ENCODE measurements at places on chromosomes 3 and 15.

DNA sequence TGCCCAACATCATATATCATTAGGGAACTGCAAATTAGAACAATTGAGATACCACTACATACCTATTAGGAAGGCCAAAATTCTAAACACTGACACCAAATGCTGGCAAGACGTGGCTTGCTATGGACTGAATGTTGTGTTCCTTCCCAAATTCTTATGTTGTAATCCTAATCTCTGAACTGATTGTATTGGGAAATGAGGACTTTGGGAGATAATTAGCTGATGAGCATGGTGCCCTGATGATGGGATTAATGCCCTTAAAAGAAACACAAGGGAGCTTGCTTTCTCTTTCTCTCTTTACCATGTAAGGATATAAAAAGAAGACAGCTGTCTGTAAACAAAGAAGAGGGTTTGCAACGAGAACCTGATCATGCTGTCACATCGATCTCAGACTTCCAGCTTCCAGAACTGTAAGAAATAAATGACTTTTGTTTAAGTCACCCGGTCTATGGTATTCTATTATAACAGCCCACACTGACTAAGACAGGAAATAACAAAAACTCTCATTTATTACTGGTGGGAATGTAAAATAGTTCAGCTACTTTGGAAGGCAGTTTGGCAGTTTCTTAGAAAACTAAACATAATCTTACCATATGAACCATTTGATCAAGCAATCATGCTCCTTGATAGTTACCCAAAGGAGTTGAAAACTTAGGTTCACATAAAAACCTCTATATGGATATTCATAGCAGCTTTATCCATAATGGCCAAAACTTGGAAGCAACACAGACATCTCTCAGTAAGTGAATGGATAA, 458.3 kb upstream of the CBLB start:
- peak; percentile 51 for DNase-seq

- DNase-seq, result no peak
These were observed 37.4 kb downstream of the ADCY5 start for GRCh38 chr3:123411340-123412040.

- no peak for DNase-seq
These were observed 208.1 kb downstream of the OPA1 start for GRCh38 chr3:193801097-193801496.

DNA sequence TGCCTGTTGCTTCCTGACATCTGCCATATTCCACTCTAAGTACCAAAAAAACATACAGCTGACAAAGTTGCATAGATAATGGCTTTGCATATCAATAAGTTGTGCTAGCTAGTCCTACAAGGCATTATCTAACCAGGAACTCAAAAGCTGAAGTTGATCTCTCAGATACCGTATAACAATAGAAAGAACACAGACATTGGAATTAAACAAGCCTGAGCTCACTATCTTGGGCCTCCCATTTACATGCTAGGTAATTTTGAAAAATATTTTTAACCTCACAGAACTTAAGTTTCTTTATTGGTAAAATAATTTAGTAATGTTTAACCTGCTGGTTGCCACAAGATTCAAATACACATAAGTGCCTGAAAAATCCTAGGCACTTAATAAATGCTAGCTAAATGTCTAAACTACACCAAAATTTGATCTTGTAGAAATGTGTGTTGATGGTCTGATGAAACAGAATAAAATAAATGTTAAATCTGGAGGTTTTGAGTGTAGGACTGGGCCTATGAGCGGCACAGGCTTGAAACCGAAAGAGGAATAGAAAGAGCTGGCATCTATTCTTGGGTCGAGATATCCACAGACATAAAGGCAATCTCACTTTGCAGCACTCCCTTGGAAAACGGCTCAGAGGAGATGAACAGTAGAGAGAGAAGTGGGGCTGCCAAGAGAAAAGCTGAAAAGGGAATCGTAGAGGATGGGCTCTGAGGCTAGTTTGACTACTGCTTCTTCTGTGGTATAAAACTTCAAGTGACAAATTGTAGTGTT, 29.9 kb upstream of the TTC14 start:
- no peak for DNase-seq

GRCh38 chr3:105959851-105960250, 91.0 kb upstream of the CBLB start:
- DNase-seq, result no peak

- DNase-seq, result no peak
These were observed 34.6 kb upstream of the CACNA2D3 start for GRCh38 chr3:54087581-54088410.

DNA sequence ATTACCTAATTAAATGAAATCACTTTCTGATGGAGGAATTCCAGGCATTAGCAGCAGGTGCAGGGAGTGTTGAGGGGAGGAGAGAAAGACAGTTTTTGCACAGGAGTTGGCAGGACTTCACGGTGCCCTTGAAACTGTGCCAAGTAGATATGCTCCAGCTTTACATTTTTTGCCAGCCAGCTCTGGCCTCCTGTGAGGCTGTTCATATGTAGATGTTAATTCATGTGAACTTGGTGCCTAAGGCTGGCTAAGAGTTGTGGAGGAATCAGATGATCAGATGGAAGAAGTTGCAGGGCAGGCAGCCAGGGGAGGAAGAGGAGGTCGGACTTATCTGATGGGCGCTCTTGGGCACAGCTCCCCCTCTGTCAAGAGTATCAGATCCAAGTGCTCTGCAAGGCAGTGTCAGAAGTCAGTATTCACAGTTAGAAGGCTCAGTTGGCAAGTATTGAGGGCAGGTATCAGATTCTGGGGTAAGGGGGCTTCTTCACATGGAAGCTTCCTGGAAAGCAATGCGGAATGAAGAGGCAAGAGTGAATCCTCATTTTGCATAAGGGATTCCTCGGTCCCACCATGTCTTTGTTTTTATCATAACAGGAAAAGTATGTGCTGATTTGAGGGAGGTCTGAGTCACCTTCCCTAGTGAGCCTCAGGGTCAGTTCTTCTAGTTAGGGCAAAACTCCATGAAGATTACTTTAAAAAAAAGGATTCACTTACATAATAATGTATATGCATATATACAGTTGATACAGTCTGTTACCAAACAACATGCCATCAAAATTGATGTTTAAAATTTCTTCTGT, 172.6 kb upstream of the UMPS start:
- DNase-seq, result peak; percentile 17

DNA sequence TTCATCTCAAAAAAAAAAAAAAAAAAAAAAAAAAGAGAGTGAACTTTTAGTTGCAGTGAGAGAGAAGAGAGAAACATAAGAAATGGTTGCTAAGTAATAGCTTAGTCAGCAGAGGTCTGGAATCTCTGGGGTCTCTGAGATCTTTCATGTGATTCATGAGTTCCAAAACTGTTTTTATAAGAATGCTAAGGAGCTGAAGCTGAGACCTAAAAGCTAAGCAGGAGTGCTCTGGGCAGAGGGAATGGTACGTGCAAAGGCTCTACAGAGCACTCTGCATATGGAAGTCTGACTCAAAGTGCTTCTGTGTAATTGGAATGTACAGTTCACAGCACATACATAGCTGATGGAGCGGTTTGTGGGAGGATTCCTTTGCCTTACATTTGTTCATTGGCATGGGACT, 66.3 kb upstream of the LRIG1 start:
- DNase-seq, result no peak

- DNase-seq, result peak; percentile 45
These were observed 52.8 kb downstream of the FAM43A start for GRCh38 chr3:194738254-194739093.

DNA sequence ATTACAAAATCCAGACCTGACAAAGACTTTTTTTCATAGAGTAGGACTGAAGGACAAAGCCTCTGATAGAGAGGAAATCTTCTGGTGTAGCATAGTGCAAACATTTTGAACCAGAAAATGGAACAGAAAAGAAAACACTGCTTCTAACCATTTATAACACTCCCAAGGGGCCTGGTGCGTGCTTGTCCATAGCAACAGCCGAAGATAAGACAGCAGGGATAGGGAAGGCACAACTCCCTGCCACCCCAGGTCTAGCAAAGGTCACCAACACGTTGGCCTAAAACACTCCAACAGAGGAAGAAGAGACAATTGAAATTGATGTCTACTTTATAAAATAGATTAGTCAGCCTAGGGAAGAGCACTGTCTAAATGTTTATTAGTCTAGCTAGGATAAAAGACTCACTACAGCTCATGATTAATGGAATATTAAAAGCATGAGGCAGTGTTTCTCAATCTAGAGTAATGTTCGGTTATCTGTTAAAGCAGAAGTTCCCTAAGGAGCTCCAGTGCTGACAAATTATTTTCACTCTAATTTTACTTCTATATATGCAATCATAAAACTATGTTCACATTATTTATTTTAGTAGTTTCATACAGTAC, 145.2 kb downstream of the P3H2 start:
- DNase-seq, result no peak

DNA sequence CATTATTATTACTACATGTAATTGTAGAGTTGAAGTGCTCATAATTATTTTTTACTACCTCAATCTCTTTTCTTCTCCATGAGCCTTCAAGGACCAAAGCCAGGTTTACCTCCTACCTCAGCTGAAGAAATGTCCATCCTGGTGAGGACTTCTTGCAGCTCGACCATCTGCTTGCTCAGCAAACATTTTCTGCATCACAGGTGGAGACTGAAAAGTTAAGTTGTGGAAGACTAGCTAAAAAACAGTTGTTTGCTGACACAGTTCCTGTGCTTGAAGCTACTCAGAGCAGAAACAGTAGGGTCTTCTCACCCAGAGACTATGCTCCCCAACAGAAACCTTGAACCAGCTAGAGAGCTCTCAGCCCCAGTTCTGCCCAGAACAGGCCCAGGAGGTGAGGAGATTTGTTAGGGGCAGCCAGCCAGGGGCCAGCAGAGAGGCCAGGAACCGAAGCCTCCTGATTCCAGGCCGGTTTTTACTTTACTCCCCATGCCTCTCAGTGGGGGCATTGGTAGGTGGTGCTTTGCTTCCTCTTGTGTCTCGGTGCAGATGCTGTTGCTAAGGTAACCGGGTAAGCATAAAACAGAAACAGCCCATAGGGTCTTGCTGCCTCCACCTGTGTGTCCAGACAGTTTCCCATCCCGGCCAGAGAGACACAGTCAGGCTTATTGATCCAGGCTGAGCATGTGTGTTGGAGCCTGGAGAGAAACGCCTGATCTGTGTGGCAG, 54.9 kb downstream of the CCNL1 start:
- no peak for DNase-seq

DNA sequence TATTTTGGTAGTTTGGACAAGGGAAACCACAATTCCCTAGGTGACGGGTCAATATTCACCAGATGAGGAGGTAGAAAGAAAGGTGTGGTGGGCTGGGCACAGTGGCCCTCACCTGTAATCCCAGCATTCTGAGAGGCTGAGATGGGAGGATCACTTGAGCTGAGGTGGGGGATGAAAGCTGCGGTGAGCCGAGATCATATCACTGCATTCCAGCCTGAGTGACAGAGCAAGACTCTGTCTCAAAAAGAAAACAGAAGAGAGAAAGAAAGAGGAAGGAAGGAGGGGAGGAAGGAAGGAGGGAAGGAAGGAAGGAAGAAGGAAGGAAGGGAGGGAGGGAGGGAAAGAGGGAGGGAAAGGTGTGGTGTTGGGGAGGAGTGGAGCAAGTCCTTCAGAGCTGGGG, 56.1 kb upstream of the RNF7 start:
- DNase-seq, result no peak

DNA sequence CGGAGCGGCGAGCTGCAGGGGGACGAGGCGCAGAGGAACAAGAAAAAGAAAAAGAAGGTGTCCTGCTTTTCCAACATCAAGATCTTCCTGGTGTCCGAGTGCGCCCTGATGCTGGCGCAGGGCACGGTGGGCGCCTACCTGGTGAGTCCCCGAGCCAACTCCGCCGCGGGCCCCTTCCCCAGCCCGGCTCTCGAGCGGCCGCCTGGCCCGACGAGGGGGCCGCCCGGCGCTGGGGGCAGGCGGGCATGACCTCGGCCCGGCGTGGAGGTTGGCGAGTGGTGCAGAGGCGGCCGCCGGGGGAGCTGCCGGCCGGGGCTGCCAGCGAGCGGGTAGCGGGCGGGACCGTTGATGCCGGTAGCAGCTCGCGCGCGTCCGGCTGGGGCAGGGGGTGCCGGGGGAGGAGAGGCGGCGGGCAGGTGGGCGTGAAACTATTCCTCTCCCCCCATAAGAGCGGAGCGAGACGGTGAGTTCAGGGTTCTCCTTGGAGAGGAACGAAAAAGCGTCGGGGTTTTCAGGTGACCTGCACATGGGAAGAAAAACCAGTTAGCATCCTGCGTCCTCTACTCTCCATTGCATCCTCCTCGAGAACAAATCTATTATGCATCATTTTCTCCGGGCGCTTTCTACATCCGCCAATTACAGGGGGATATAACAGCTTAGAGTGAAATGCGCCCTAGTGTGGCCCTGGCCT, 585 bp downstream of the SLCO3A1 start:
- peak; percentile 17 for DNase-seq

- no peak for DNase-seq
These were observed 49.1 kb upstream of the NEDD4 start for GRCh38 chr15:56042498-56042897.

- no peak for DNase-seq
These were observed 413.6 kb upstream of the ADAMTS9 start for GRCh38 chr3:65101450-65101849.

DNA sequence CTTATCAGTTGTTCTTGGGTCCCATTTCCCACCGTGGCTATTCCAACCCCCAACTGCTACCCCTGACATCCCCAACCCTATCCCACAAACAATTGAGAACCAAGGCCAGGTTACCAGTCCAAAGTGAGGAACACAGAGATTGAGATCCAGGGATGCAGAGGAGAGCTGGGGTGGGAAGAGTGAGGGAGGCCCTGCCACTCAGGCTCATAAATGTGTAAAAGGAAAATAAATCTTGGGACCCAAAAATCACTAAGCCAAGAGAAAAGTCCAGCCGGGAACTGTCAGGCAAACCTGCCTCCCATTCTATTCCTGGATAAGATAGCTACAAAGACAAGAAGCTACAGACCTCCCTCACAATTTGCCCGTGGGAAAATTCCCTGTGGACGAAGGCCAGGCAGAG, 101.1 kb upstream of the DLG1 start:
- DNase-seq, result no peak

- peak; percentile 54 for DNase-seq
These were observed 49.2 kb downstream of the MBNL1 start for GRCh38 chr3:152317956-152318355.

DNA sequence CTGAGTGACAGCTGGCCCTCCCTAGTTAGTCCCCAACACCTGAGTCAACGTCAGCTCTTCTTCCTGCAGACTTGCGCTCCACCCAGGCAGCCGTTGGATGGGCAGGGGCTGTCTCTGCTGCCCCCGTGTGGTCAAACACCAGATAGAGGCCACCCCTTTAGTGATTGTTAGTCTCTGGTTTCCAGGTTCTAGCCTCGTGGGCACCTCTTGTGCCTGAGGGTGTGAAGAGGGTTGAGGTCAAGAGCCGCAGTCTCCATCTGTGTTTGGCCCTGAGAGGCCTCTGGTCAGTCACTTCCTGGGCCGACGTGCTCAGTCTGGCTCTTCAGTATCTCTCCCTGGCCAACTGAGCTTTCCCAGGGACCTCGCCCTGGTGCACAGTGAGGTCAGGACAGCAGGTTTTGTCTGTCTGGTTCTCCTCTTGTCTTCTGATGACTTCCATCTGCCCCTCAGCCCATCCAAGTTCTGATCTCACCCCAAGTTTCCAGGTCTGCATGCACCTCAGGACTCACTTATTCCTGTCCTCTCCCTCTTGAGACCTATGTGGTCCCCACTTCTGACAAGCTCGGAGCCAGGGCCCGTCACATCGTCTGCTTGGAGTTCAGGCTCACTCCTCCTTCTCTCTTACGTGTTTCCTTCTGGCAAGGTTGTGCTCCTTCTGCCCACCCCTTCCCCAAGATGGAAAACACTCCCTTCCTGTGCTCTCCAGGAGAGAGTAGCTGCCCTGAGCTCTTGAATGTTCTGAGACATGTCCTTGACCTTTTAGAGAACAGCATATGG, 20.9 kb downstream of the CD276 start:
- peak; percentile 38 for DNase-seq

- peak; percentile 83 for DNase-seq
These were observed 114.7 kb upstream of the ALDH1A3 start for GRCh38 chr15:100764778-100765466.

- no peak for DNase-seq
These were observed 55.5 kb downstream of the BSN start for GRCh38 chr3:49609815-49610214.

All from AG10803 (cell line).